NCI-H1930 (cell line): ENCODE measurements at places on chromosomes 6 and 20.

GRCh38 chr6:133966654-133967329 lies 13.8 kb downstream of the TBPL1 start:
- DNase-seq = no peak

DNA sequence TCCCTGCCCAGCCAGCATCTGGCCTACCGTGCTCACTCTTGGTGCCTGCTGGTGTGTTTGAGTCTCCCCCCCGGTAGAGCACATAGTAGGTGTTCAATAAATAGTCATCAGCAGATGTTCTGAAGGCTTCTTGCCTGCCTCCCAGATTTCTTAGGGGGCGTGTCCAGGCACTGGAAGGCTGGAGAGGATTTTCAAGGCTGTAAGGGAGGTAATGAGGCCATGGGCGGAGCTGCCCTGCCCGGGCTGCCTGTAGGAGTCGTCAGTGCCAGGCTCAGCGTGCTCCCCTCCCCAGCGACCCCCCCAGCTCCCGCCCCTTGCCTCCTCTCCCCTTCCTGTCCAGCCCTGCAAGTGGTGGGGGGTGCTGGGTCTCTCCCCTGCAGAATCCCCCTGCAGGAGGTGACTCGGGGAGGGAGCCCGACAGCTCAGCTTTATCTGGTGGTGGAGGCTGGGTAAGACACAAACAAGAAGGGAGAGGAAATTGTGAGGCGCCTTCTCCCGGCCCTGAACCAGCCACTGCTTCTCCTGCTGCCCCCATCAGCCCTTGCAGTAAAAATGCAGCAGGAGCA lies 55.9 kb downstream of the BCAS4 start:
- DNase-seq = no peak

GRCh38 chr6:5930968-5931367 lies 75.8 kb downstream of the NRN1 start:
- no peak for DNase-seq

DNA sequence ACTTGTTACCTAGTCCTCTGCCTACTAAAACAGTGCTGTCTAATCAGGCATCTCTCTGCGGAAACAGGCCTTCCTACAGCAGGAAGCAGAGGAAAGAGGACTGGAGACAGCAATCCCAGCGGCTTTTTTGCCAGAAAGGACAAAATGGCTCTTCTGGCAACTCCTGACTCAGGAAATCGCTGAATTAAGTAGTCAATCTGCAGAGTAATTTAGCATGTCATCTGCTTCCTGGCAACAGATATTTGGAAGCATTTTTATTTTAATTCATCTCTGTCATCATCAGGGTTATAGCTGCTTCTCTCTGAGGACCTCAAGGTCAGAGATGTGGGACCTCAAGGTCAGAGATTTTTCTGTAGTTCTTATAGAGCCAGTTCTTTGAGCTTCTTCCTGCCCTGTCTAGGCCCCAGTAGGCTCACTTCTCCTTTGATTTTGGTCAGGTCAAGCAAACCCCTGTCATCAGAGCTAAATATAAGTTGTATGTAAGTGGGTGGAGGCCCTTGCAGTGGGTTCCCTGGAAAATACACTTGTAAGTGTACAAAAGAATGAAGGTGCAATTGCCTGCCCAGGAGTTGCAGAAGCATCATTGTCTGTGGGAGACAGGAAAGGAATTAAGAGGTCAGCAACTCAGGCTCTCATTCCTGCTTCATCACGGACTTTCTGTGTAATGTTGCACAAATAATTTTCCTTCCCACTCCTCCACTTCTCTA lies 229.4 kb downstream of the ALDH8A1 start:
- DNase-seq = no peak

DNA sequence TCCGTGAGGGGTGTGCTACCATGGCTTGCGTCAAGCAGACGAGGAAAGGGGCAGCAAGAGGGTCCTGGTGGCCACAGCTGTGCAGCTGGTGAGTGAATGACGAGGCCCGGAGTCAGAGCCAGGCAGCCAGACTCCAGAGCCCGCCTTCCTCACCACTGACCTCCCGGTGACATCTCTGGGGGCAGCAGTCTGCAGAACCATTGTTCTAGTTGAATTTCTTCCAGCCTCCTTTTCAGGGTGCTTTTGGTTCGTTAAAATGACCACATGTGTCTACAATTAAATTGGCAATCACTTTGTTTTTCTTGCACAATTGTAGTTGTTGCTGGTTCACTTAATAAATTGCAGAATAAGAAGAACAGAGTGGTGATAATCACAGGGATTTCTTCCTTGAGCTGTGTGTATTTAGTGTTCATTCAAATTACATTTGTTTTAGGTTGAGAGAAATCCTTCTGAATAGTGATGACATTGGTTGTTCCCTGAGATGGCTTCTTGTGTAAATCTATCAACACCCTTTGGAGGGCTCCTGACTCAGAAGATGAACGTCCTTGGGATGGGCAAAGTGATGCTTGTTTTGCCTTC lies 96.4 kb downstream of the TULP4 start:
- DNase-seq = no peak

DNA sequence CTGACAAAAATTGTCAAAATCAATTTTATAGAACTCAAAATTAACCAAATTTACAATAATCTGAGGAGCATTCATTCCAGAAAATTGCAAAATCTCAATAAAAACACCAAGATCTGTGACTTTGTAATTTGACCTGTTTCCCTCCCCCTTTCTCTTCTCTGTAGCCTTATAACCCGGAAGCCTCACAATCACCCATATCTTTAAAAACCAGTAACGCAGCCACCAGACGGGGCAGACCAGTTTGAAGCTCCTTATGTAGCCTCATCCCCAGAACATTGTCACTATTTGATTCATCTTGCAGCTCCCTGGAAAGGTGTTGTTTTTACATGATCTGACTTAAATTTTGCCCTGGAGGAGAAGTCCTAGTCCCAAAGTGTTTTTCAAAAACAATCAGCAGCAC lies 27.5 kb upstream of the TGM6 start:
- no peak for DNase-seq

- DNase-seq = no peak
These were observed 71.2 kb upstream of the AFDN start for GRCh38 chr6:167755461-167755860.

GRCh38 chr6:56671160-56671559 lies 28.5 kb upstream of the DST start:
- DNase-seq = no peak

GRCh38 chr6:138774370-138774769 lies 801 bp downstream of the CCDC28A start:
- DNase-seq = no peak

- DNase-seq = no peak
These were observed 16.0 kb downstream of the ANKS1A start for GRCh38 chr6:34904990-34905613.

DNA sequence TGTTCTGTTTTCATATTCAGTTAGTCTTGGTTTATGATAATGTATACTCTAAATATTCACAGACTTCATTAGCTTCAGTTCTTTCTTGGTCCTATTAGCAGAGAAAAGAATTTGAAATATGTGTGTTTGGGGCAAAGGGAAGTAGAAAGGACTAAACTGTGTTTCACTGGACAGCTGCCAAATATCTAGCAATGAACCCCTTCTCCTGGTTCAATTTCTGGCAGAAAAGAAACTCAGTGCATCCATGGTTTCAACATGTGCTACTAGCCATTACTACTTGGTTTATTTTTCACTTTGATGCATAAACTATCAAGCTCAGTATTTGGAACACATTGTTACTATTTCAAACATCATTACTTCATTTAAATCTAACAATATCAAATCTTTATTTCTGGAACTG lies 43.6 kb downstream of the FBXL4 start:
- no peak for DNase-seq

DNA sequence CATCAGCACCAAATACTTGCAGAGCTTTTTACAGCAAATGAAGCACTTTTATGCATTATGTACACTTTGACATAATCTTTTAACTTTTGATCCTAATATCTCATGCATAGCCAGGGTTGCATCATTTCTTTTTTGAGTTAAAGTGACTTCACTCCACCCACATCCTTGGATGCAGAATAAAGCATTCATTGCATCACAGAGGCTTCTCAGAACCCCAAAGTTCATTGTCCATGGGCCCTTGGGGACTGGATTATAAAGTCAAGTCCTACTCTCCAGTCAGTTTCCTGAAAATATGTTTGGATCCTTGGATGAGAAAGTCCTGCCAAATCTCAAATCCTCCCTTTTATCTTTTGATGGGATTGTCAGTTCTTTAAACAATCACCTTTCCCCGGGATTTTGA lies 10.6 kb upstream of the EFHC1 start:
- no peak for DNase-seq

DNA sequence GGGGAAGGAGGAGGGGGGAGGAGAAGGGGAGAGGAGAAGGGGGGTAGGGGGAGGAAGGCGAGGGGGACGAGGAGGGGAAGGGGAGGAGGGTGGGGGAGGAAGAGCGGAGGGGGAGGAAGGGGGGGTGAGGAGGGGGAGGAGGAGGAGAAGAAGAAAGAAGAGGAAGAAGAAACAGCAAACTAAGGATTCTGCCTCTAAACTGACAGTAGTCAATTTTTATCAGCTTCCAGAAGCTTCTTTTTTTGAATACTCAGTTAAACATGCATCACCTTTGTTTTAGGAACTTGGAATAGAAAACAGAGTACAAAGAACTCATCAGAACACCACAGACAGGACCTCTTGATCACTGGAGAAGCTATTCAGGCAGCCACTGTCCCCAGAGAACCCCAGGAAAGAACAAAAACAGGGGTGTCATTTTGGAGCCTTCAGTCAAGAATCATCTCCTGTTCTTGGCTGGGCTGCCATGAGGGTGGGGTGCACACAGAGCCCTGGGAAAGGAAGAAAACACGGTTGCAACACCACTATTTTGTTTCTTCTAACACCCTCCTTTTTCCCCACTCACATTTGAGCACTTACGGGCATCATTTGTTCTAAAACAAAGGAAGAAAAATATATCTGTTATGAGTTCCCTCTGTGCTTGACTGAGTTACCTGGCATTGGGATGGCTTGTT lies 67.4 kb downstream of the TMEM170B start:
- DNase-seq = no peak

- no peak for DNase-seq
These were observed 44.7 kb upstream of the SIRPG start for GRCh38 chr20:1702328-1702727.

DNA sequence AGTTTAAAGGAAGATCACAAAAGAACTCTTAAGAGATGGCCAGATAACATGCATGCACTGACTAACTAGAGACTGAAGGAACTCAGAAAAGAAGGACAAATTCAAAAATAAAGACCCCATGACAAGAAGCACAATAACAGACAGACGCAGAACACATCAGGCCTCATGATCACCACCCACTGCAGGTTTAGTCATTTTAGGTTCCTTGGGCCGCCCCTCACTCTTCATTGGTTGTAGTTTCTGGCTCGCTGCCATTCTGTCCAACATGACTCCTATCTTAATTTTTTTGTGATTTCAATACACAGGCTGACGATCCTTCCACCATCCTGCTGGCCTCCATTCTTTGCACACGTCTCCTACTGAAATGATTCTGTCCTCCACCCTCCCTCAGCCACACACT lies 21.6 kb downstream of the STX7 start:
- DNase-seq = no peak

DNA sequence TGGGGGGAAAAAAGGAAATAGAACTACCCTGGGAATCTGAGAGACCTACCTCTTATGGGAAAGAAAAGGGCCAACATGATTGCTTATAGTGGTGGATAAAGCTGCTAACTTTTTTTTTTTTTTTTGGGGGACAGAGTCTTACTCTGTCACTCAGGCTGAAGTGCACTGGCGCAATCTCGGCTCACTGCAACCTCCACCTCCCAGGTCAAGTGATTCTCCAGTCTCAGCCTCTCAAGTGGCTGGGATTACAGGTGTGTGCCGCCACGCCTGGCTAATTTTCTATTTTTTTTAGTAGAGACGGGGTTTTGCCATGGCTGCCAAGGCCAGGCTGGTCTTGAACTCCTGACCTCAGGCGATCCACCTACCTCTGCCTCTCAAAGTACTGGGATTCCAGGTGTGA lies 39.5 kb upstream of the TBC1D22B start:
- DNase-seq = no peak

DNA sequence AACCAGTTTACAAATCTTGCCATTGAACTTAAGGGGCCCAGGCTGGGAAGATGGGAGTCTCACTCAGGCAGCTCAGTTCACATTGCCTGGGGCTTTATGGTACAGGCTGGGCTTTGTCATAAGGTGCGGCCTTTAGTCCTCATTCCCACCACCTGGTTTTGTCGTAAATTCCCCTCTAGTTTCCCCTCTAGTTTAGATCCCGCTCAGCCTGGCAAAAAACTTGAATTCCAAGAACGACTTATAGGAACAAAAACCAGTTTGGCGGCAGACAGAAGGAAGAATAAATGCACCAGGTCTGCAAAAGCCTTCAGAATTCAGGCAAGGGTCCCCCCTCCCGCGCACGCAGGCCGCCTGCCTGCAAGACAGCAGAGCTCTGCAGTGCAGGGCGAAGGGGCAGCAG lies 4.1 kb downstream of the BMP7 start:
- DNase-seq = no peak

DNA sequence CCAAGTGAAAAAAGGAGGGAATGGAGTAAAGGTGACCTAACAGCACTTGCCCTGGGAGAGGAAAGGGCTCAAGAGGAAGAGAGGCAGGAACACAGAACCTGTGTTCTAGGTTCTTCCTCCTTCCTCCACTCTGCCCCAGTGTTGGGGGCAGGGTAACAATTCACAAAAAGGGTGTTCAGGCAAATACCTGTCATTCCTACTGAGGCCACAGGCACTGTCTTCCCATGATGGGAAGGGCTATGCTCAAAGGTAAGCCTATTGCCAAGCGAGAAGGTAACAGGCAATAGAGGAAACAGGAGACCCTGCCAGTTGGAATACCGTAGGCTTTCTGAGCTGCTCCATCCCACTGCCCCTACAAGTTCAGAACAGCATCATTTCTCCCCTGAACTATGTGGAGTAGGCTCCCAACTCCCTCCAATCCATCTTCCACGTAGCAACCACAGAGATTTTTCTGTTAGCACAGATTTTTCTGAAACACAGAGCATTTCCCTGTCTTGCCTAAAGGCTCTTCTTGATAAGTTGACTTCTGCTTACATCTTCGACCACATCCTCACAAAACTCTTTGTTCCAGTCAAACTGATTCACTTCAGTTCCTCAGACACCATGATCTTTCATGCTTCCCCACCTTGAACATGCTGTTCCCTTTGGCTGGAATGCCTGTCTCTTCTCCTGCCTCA lies 2.7 kb downstream of the AGPAT1 start:
- no peak for DNase-seq

- DNase-seq = no peak
These were observed 37.5 kb downstream of the C20orf203 start for GRCh38 chr20:32636283-32636682.

DNA sequence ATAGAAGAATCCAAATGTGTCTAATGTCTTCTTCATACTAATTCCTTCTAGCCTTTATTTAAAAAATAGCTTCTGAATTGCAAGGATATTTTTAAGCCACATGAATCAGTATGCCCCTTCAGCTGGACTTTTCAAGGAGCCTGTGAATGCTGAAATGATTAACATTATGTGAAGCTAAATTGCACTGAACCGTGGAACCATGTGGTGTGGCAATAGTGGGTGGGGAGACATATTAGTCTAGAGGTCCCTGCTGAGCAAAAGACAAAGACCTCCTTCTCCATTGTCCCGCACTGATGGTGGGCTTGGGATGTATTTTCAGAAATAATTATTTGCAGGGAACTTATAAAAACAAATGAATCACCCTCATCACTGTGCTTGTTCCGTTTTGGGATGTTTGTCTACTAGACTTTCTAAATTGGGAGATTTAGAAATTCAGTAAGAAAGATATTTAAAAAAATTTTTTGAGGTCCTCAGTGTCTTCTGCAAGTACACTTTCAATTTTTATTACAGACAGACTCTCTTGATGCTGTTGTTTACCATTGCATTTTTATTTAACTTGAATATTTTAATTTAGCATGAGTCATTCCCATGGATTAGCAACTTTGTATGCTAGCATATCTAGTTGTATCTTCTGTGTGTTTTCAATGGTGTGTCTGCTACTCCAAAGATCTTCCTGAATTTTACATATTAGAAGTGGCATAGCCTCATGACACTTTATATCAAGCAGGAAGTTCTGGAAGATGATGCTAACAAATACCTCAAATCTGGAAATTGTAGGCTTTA lies 238.1 kb downstream of the LAMA2 start:
- DNase-seq = no peak
